Stimulated activated CD4-positive, alpha-beta T cell treated with anti-CD3 and anti-CD28 coated beads, TNF-alpha, amount 100 ng/mL, for 24 hours (primary cell): ENCODE measurements at places on chromosomes 12 and 14.

GRCh38 chr14:75464626-75465025 is 36.8 kb downstream of the JDP2 start:
- no peak for DNase-seq

- DNase-seq: peak; percentile 19
These were observed 61.4 kb downstream of the VWF start for GRCh38 chr12:6062757-6063735.

DNA sequence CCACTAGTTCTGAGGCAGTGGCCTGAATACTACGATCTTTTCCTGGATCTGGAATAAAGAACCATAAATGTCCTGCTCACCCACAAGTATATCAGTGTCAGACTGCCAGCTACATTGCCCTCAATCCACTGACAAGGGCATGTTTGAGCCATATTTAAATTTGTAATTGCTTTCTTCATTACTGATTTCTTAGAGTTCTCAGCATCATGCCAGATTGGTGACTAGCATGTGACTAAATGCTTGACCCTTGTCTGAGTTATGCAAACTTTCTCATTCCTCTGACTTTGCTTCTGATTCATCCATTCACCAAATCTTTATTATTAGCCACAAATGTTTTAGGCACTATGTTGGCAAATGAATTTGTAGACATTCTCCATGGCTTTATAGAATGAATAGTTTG is 143.6 kb upstream of the SLC16A7 start:
- no peak for DNase-seq

DNA sequence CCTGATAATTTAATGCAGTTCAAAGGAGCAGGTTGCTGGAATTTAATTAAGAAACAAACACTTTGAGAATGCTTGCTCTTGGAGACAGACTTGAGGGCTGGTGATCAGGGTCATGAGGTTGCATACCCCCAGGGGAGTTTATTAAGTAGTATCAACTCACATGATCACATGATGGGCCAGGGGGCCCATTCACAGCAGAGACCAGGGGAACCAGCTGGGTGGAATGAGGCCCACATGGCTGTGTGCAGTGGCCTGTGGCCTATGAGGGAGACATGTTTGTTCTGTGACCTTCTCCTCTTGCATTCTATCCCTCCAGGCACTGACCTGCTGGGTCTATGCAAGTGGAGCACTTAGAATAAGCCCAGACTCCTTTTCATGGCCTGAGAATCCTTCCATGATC is 266.6 kb upstream of the PWP1 start:
- no peak for DNase-seq

DNA sequence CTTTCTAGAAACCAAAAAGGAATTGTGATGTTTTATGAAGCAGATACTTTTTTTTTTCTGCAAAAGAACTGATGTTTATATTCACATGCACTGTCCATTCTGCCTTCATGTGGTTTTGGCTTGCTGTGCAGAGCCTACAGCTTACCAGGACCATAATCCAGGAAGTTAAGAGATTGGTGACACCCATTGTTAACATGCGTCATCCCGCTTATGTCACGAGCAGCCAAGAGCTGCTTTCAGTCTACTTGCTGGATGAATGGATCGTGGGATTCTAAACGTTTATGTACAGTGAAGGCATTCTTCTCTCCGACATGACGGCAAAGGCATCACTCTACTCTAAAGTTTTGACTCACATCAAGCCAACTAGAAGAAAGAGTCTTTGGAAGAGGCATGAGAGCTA is 76.6 kb downstream of the PAX9 start:
- no peak for DNase-seq

- DNase-seq: no peak
These were observed 381.7 kb upstream of the DDHD1 start for GRCh38 chr14:53534841-53535240.

DNA sequence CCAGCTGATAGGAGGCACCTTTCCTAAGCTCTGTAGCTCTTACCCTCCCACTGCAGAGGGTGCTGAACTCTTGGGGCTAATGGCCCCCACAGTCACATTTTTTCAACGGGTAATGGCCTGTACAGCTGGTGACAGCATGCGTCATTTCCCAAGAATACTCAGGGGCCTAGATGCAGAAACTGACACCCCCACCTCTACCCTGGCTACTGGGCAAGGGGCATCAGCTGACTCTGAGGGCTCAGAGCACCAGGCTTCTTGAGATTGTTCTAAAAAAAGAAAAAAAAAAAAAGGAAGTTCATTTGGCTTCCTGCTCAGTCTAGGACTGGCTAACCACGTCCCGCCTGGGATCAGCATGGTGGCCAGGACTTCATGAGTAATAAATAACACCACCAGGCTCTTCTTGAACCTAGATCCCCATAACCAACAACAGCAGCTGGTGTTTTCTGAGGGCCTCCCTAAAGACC is 35.2 kb downstream of the ZFP36L1 start:
- DNase-seq: no peak

DNA sequence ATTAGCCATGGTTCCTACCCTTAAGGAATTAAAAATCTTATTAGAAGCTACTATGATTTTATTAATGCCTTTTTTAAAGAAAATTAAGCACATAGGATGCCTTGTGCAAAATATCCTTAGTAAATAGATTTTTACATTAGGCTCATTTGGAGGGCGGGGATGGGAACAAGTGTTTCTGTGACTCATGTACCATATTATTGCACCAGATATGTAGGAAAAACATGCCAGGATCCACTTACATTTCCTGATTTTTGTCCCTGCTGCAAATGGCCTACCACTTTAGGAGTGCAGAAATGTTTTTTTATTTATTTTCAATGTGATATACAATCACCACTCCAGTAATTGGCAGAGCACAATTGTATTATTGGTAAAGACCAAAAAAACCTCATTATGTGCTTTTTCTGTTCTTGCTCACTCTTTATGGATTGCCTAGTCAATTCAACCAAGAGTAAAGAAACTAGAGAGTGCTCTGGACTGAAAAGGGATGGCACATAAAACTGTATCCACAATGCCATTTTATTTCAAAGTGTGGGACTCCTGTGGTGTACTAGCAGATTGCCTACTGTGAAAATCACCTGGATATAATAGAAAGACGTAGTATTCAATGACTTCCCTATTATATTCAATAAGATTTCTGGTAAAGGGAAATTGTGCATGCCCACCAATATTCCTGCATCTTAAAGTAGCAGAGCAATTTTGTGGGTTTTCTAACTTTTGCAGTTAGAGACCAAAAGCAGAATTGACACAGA is 86.9 kb downstream of the ANO6 start:
- DNase-seq: no peak

DNA sequence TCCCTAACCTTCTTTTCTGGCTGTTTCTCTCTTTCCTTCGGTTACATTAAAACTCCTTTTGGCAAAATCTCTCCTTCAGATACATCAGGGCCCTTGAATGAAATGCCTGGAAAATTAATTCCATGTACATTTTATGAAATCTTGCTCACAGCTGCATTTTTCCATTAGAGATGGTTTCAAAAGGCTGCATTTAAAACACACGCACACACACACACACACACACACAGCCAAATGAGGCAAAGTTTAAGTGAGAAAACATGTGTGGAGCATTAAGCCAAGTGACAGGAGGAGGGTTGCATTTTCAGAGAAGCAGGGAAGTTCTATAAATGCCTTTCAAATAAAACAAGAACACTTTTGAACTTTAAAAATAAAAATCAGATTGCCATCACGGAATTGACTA is 216.4 kb downstream of the LRIG3 start:
- DNase-seq: no peak

DNA sequence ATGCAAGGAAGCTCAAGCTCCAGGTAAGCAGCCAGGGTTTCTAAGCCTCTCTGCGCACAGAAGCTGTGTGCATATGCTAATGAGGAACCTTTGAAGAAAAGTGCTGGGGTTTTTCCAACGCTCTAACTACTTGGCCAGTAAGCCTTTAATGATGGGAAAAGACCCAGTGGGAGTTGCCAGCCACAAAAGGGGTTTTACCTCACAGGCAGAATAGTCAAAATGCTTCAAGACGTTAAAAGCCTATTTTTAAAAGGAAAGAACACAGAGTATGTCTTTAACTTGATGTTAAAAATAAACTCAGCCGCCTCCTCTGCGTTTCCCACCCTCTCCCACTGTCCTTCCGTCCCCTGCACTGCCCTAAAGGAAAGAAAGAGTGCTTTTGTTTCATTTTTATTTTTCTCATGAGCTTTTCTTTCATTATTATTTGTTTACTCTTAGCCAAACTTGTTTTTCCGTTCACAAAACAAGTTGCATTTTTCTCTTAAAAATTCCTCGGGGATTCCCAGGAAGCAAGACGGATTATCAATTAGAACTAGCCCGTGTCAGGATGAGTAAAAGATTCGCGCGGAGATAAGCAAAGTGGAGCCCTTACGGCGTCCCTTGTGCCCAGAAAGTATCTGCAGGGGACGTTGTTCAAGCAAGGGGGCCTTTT is 209.8 kb upstream of the NUDT4 start:
- peak; percentile 31 for DNase-seq

- DNase-seq: no peak
These were observed 289.3 kb downstream of the MED13L start for GRCh38 chr12:115988212-115988611.

GRCh38 chr14:22886500-22887259 is 3.7 kb downstream of the REM2 start:
- no peak for DNase-seq

- no peak for DNase-seq
These were observed 117.3 kb downstream of the NEDD1 start for GRCh38 chr12:97024393-97024792.

- no peak for DNase-seq
These were observed 38.7 kb downstream of the PPHLN1 start for GRCh38 chr12:42364692-42365091.
